Adipocyte (in vitro differentiated cells): ENCODE measurements at places on chromosomes 11 and 22.

DNA sequence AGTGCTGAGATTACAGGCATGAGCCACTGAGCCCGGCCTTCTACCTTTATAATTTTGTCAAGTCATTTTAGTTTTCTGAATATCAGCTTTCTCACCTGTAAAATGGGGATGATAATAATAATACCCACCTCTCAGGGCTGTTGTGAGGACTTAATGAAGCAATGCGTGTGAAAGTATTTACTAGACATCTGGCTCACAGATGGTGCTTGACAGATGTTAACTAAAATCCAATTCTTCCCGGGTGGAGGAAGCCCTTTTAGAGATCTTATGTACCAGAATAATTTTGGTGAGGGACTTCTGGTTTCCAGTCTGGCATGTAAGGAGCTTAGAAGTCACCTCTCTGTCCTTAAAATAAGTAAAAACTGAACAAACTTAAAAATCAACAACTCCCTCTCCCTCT is 43.7 kb upstream of the NUP160 start:
- DNase-seq: no peak

DNA sequence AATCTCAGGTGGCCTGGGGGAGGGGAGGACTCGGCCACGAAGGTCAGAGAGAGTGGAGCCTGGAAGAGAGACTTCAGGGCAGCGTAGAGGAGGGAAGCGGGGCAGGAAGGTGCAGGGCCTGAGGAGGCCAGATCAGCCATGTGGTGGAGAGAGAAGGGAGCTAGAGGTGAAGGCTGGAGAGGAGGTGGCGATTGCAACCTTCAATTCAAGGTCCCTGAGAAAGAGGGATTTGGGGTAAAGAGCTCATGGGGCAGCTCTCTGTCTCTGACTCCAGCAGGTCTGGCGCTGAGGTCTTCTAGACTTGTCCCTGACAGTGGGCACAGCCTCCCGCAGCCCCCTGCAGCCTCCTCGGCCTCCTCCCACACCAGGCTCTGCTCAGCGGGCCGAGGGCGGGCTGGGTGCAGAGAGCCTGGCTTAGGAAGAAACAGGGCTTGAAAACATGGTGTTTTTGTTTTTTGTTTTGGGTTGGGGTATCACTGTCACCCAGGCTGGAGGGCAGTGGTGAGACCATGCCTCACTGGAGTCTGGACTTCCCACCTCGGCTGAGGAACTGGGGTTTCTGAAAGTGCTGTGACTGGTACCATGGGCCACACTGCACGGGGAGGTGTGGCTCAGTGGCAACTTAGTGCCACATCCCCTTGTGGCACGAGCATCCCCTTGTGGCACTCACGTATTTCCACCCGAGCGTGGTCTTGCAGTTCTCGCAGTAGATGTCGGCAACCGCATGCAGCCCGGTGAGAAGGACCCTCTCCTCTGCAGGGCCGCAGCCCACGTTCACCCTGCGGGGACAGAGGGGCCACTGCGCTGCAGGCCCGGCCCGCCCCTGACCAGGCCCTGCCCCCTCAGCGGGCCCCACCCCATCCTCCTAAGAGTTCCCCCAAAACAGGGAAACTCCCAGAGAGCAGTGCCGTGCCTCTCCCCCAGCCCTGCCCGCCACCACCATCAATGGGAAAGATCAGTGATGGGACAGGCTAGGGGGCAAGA is 32.6 kb downstream of the YPEL1 start:
- DNase-seq: no peak

DNA sequence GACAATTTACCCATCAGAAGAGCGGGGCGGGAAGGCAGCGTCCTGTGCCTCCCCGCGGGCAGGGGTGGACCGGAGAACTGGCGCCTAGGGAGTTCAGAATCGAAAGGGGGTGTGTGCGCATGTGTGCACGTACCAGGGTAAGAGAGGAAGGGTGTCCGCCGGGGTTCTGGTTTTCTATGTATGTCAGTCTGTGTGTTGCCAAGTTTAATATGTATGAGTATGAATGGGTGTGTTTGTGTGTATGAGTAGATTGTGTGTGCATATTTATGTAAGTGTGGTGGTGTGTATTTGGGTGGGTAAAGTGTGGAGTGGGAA is 2.0 kb downstream of the KCNC1 start:
- no peak for DNase-seq

- no peak for DNase-seq
Observed at GRCh38 chr22:43747877-43748276, 64.2 kb downstream of the EFCAB6 start.

- DNase-seq: no peak
Observed at GRCh38 chr22:32652645-32653270, 148.7 kb upstream of the TIMP3 start.

DNA sequence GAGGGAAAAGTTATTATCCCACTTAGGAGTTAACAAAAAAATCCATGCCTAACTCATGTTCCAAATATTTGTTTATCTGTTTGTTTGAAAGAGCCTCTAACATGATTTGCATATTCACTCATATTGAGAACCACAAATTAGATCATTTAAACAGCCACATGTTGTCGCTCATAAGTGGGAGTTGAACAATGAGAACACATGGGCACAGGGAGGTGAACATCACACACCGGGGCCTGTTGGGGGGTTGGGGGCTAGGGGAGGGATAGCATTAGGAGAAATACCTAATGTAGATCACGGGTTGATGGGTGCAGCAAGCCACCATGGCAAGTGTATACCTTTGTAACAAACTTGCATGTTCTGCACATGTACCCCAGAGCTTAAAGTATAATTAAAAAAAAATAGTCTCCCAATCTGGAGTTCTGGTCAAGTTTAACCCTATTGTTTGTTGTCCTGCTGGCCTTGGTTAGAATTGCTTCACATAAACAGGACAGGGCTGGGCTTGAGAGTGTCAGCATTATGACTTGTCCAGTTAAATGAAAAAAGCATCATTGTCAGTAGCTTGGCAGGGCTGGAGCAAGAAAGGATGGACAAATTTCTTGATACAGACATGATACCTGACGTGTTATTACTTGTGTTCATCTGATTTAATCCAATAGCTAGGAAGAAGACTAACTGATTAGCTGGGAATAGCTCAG is 57.8 kb upstream of the PSMA1 start:
- DNase-seq: no peak

DNA sequence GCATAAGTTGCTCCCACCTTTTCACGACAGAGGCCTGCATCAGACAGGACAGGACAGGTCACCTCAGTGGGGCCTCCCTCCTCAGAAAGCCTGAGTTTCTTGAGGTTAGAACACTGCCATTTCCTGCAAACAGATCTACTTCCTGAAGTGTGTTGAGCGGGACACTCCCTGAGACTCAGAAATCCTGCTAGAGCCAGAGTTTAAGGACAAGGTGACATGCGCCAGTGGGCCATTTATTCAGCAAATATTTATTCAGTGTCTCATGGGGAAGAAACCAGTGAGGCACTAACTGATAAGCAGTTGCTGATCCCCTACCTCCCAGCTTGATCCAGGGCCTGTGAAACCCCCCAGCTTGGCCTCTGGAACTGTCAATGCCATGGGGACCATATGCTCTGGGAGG is 454.6 kb downstream of the SOX6 start:
- no peak for DNase-seq

GRCh38 chr11:87251560-87251959 is 213.8 kb downstream of the TMEM135 start:
- no peak for DNase-seq

- no peak for DNase-seq
Observed at GRCh38 chr11:120773501-120774031, 250.3 kb upstream of the TBCEL start.

- DNase-seq: no peak
Observed at GRCh38 chr11:115251126-115251525, 253.1 kb downstream of the CADM1 start.

DNA sequence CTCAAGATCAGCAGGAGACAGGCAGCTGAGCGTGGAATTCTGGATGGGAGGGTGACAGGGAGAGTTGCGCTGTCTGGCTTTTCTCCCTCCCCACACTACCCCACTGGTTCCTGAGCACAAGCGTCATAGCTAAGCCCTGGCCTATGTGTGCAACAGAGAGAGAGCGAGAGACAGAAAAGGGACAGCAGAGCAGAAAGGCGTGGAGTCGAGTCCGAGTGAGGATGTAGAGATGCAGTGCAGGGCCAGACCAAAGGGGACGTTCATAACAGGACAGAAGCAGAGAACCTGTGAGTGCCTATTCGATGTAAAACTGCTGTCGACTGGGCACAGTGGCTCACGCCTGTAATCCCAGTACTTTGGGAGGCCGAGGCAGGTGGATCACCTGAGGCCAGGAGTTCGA is 94.0 kb upstream of the TMEM45B start:
- DNase-seq: no peak

DNA sequence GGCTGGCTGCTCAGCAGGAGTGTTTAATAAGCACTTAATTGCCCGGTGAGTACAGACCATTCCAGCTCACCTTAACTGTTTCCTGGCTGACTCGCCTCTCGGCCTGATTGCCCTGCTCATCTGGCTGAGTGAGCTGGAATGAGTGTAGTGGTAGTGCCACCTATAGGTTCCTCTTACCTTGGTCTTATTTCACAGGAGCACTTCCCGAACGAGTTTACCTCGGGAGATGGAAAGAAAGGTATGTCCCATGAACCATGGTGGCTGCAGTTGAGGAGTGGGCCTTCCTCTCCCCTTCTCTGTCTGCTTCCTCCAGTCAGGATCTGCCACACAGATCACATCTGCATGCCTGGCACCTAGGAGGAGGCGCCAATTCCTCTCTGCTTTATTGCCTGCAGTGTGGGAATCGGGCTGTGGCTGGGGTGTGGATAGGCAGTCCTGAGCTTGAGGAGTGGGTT is 26.7 kb downstream of the UPB1 start:
- DNase-seq: peak; percentile 54

GRCh38 chr11:115385226-115385625 is 119.0 kb downstream of the CADM1 start:
- no peak for DNase-seq

DNA sequence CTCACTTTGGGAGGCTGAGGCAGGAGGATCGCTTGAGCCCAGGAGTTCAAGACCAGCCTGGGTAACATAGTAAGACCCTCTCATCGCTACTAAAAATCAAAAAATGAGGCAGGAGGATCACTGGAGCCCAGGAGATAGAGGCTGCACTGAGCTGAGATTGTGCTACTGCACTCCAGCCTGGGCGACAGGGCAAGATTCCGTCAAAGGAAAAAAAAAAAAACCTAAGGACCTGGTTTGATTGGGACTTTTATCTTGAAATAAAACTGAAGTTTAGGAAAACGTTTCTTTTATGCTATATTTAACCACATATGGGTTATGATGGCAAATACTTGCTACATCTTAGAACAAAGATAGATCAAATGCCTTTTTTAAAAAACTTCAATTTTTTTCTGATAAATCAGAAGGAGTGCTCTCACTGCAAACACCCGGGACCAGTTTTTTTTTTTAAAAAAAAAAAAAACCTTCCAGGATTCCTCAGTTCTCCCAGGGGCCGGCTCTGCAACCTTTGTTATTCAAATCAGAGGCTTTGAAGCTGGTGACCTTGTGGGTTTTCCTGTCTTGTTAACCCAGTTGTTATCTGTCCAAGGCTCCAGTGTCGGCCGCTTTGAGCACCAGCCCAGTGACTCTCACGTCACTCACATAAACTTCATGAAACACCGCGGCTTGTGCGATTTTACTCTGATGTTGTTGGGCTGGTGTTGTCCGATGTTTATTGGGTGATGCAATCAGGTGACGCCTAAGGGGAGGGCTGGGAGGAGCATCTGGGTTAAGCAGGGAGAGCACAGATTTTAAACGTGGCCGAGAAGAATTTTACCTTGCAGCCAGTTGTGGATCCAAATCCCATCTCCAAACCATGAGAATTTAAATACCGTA is 24.7 kb upstream of the SLC22A12 start:
- DNase-seq: peak; percentile 72

- DNase-seq: peak; percentile 63
Observed at GRCh38 chr11:110430267-110431050, 711 bp downstream of the FDX1 start.

DNA sequence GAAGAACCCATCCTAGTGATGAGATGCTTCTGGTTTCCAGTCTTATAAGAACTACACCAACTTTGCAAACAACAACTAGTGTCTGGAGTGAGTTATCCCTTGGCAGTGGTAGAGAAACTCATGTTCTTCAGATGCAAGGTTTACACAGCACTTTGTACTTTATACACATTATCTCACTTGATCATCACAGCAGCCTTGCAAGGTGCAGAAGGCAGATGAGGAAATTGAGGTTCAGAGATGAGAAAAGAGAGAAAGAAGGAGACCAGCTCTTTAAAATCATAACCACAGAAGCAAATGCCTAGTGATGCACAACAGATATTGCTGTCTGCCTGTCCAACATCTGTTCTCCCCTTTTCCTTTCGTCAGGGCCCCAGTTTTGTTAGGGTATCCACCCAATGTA is 16.7 kb upstream of the CD44 start:
- no peak for DNase-seq

- peak; percentile 15 for DNase-seq
Observed at GRCh38 chr11:106121570-106122320, 44.3 kb downstream of the AASDHPPT start.

DNA sequence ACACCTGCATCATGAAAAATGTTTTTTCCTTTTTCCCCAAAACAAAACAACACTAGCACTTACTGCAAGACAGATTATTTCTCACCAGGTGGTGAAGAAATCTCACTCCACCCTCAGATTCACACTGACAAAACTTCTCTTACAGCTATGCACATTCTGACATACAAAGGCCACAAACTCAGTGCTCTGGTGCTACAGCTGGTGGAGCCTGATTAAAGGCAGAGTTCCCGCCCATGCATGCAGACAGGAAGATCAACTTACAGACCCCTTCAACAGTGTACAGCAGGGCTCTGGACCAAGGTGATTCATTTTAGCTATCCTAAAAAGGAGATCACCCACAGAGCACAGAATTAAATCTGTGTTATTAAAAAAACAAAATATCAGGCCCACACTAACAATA is 112.6 kb downstream of the CADM1 start:
- DNase-seq: no peak

- no peak for DNase-seq
Observed at GRCh38 chr22:23093051-23093788, 22.9 kb downstream of the GNAZ start.

GRCh38 chr22:33000342-33001280 is 57.6 kb downstream of the SYN3 start:
- peak; percentile 82 for DNase-seq

GRCh38 chr11:14253421-14253820 is 105.6 kb downstream of the RRAS2 start:
- DNase-seq: no peak
